Left ventricle myocardium superior (tissue), 1 donor: ENCODE measurements at places on chromosomes 7 and 10. TPM values are rescaled to one million over a fixed set of nuclear protein-coding genes. Genes with fewer than 3 reads are reported as not detected.
A peak's percentile ranks its signal among the peaks of the same experiment; 100 is the strongest.

DNA sequence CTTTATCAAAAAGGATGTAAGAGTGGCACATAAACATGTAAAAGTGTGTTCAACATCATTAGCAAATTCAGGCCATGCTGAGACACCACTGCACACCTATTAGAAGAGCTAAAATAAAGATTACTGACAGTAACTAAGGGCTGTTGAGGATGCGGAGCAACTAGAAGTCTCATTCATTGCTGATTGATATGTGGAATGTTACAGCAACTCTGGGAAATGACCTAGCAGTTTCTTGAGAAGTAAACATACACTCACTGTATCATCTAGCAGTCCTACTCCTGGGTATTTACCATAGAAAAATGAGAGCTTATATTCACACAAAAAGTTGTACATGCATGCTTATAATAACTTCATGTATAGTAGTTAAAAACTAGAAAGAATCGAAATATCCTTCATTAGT lies 77.3 kb downstream of the CCSER2 start:
- DNase-seq, result no peak

DNA sequence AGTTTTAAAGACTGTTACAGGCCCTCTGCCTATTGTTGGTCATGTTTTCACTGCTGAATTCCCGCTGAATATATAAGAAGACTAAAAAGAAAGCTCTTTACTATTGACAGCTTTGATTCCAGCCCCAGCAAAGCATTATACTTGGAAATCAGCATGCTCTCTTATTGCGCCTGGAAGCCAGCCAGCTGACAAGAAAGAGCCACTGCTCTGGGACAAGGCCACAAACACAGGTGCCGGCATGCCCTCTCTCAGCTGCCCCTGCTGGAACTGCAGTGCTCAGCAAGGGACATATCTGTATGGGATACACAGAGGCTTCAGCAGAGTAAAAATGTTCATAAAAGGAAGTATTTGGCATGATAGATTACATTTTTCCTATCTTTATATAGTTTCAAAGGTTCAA lies 523.9 kb downstream of the ADRA2A start:
- DNase-seq, result peak; percentile 30

- no peak for DNase-seq
Observed at GRCh38 chr10:63355682-63356081, 110.1 kb downstream of the JMJD1C start.

- no peak for DNase-seq
Observed at GRCh38 chr10:53786236-53786900, 1013.8 kb upstream of the MBL2 start.

GRCh38 chr10:7260912-7261311 lies 149.9 kb downstream of the SFMBT2 start:
- DNase-seq, result no peak

- no peak for DNase-seq
Observed at GRCh38 chr10:97278491-97278989, 13.9 kb downstream of the ARHGAP19 start.

GRCh38 chr7:50306494-50307367 lies 2.2 kb downstream of the IKZF1 start:
- DNase-seq, result no peak

GRCh38 chr10:73485320-73485719 lies 10.5 kb downstream of the PPP3CB start:
- no peak for DNase-seq

DNA sequence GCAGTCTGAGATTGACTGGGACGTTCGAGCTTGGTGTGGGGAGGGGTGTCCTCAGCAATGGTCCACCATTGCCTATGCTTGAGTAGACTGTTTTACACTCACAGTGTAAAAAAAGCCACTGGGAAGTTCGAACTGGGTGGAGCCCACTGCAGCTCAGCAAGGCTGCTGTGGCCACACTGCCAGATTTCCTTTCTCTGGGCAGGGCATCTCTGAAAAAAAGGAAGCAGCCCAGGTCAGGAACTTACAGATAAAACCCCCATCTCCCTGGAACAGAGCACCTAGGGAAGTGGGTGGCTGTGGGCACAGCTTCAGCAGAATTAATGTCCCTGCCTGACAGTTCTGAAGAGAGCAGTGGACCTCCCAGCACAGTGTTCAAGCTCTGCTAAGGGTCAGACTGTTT lies 80.3 kb downstream of the BICC1 start:
- DNase-seq, result peak; percentile 25

- no peak for DNase-seq
Observed at GRCh38 chr10:46018453-46019176, 11.8 kb downstream of the NCOA4 start.

DNA sequence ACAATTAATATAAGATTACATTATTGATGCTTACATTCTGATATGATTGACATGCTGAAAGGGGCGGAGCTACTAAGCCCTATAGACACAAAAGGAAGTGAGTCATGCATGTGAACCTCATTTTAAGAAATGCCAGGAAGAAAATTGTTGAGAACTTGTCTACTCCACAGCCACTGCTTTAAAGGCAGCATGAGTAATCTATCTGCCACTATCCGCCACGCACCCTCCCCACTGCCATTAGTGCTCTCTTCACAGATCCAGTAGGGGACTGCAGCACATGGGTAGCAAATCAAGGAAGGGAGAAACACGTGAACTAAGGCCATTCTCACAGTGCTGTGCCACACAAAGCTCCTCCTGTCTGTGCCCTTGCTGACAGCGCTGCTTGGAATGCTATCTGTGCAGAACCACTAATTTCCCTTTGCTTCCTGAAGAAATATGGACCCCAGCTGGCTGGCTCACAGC lies 524.8 kb downstream of the GRM8 start:
- DNase-seq, result no peak

DNA sequence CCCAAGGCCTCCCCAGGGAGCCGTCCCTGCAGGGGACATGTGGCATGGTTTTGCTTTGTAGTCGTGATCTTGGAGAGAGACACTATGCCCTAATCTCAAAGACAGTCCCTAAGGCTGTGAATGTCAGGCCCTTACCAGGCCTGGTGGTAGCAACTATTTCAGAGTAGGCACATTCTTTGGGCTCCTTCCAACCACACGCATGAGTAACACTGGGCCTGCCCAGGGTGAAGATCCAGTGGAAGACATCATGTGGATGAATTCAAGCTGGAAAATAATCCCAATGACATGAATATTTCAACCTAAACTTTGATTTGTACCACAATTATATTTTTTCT lies 39.5 kb upstream of the INSIG1 start:
- DNase-seq, result no peak

GRCh38 chr10:77355844-77356243 lies 281.8 kb downstream of the KCNMA1 start:
- no peak for DNase-seq

GRCh38 chr7:72326365-72326764 lies 85.8 kb downstream of the CALN1 start:
- DNase-seq, result no peak

GRCh38 chr10:51876503-51876902 lies 177.1 kb upstream of the CSTF2T start:
- peak; percentile 41 for DNase-seq

DNA sequence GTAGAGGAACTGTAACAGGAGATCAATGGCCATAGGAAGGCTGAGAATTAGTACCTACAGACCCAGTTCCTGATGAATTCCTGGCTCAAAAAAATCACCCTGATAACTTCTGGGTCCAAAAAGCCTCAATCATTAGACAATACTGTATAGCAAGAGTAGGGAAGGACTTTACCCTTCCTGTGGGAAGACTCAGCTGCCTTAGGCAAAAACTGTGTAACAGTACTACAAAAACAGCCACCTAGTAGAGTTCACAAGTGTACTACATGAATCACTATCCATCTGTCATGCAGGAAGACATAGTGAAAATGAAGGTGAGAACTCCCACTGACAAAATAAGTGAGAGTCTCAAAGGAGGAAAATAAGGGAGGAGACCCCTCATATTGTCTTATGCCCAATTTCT lies 47.6 kb downstream of the MAP3K8 start:
- no peak for DNase-seq

- DNase-seq, result no peak
Observed at GRCh38 chr10:89750441-89750840, 49.1 kb downstream of the KIF20B start.

GRCh38 chr7:20240080-20240926 lies 23.1 kb upstream of the MACC1 start:
- DNase-seq, result no peak

DNA sequence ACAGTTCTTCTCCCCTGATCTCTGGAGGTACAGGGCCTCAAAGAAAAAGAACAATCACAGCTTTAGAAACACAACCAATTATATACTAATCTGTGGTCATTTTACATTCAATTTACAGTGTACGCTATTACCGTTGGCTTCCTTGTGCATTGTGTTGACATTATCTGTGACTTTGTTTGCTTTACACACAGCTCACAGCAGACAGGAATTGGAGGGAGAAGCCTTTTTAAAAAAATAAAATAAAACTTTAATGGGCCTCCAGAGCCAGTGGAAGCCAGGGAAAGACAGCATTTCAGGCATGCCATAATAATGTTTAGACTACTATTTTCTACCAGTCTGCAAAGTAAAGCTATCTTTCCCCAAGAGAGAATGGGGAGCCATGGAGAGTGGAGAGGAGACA lies 179.0 kb upstream of the ADO start:
- no peak for DNase-seq

- DNase-seq, result no peak
Observed at GRCh38 chr10:130954326-130954905, 357.1 kb downstream of the TCERG1L start.

- DNase-seq, result no peak
Observed at GRCh38 chr10:132066812-132067211, 1.1 kb downstream of the JAKMIP3 start.

GRCh38 chr10:98074315-98074911 lies 44.0 kb upstream of the CRTAC1 start:
- DNase-seq, result peak; percentile 36

GRCh38 chr10:1643908-1644179 lies 93.5 kb downstream of the ADARB2 start:
- no peak for DNase-seq

GRCh38 chr7:44561962-44562621 lies 11.6 kb downstream of the DDX56 start:
- DNase-seq, result no peak

- DNase-seq, result no peak
Observed at GRCh38 chr10:108375691-108376090, 1211.2 kb upstream of the SORCS1 start.

DNA sequence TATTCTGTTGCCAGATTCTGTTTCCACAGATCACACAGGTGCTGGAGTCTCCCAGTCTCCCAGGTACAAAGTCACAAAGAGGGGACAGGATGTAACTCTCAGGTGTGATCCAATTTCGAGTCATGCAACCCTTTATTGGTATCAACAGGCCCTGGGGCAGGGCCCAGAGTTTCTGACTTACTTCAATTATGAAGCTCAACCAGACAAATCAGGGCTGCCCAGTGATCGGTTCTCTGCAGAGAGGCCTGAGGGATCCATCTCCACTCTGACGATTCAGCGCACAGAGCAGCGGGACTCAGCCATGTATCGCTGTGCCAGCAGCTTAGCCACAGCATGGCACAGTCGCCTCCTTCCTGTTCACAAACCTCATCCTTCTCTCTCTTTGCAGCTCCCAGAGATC lies 237.5 kb upstream of the PRSS1 start:
- no peak for DNase-seq

DNA sequence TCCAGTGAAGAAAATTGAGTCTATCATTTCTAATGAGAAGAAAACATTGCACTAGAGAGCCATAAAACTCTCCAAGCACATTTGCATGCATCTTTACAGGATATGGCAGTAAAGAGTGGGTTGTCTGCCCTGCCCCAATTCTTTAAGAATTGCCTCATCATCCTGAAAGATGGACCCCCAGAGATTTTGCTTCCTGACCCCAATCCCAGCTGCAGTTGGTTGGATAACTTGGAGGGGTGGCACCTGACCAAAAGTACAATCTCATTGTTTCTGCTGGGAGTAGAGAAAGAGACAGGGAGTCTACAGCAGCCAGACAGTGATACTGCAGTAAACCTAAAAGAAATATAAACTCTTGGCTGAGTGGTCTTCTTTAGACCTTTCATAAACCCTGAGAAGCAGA lies 49.1 kb upstream of the ADCY1 start:
- DNase-seq, result no peak

DNA sequence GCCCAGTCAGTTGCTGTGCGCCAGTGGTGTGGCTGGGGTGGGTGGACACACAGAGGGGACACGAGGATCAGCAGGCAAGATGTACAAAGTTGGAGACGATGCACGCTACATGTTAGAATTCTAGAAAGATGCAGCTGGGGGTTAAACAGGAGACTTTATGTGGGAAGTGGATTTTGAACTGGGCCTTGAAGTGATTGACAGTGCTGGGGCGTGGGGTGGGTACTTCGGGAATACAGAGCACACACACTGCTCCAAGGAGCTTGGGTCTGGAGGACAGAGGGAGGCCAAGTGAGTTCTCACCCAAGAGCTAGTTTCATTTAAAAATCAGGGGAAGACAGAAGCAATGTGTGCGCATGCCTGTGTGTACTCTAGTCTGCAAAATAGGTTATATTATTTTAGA lies 87.1 kb downstream of the CREM start:
- no peak for DNase-seq

GRCh38 chr7:92028686-92029085 lies 88.0 kb downstream of the AKAP9 start:
- DNase-seq, result no peak

DNA sequence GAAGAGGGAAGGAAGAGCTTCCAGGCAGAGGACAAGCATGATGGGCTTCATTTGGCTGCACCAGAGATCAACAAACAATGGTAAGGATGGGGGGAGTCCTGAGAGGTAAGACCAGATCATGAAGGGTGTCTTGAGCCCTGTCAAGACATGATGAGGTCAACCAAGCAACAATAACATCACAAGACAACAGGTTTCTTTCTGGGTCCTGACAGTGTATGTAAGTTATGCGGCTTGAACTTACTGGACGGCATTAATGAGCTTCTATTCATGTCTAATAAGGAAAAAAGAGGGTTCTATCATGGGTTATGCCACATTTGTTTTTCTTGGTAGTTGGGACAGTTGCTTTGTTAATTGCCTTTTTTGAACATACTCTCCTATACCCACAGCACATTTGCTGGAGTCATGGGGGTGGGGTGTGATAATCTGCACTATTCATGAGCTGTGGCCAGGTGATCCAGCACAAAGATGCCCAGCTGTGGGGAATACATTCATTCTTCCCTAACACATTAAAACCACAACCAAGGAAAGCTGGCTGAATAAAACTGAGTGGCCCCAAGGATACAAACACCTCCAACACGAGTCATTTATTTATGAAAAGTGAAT lies 168.8 kb upstream of the KLF14 start:
- DNase-seq, result no peak

Gene FAM221A
- total RNA-seq, result 2.1 TPM

Gene RAMP3
- total RNA-seq, result 36.0 TPM

Gene GARIN1A
- 0.97 TPM for total RNA-seq

Gene CALML3
- total RNA-seq, result not detected

Gene CLDN4
- total RNA-seq, result not detected

Gene SNCG
- 21.2 TPM for total RNA-seq

Gene GPC2
- 0.35 TPM for total RNA-seq

Gene ACHE
- total RNA-seq, result 0.40 TPM

Gene TMEM176B
- 45.2 TPM for total RNA-seq

Gene SPDYE9
- total RNA-seq, result not detected

Gene KCNMA1
- total RNA-seq, result 2.5 TPM

Gene GIMAP8
- 16.2 TPM for total RNA-seq

Gene NACAD
- 3.5 TPM for total RNA-seq

Gene RBP4
- total RNA-seq, result 4.2 TPM

Gene NAT16
- not detected for total RNA-seq

Gene TMEM176A
- 30.1 TPM for total RNA-seq

Gene SFTPA1
- total RNA-seq, result 0.17 TPM

Gene ATOH7
- not detected for total RNA-seq
